ENCODE measurements at places on chromosomes 2 and 18.
A peak's percentile ranks its signal among the peaks of the same experiment; 100 is the strongest.

DNA sequence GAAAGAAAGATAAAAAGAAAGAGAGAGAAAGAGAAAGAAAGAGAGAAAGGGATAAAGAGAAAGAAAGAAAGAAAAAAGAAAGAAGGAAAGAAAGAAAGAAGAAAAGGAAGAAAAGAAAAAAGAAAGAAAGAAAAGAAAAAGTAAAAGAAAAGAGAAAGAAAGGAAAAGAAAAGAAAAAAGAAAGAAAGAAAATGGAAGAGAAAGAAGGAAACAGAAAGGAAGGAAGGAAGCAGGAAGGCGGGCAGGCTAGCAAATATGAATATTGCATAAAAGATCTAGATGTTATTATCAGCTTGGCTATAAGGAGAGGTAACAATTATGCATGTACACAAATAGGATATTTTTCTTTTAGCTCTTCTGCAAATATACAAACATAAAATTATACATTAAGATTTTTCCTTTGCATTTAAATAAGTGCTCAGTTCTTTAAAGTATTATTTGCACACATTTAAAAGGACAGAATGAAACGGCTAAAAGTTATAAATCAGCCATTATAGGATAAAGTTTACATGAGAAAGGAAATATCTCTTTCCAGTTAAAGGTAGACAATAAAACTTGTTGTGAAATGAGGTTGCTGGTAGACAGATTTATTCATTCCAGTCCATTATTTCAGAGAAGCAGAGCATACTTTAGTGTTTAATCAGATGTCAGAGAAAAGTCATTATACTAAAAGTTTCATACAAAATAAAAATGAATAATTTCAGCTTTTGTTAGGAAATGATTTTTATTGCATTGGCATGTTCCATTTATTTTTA, 511.4 kb downstream of the KCNJ3 start:
- no peak for DNase-seq

- DNase-seq: no peak
Measured at GRCh38 chr2:181553244-181553643, 96.1 kb downstream of the ITGA4 start.

DNA sequence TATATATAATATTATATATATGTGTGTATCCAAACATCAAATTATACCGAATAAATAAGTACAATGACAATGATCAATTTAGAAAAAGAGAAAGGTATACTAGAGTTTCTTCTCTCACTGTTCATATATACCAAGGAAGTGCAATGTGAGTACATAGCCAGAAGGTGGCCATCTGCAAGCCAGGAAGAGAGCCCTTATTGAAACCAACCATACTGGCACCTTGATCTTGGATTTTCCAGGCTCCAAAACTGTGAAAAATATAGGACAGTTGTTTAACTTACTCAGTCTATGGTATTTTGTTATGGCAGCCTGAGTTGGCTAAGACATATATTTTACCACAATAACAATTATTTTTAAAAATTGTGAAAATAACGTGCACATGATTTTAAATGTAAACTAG, 1490.2 kb upstream of the SLC39A10 start:
- DNase-seq: no peak

- DNase-seq: peak; percentile 17
Measured at GRCh38 chr18:62928326-62928725, 213.0 kb downstream of the PHLPP1 start.

DNA sequence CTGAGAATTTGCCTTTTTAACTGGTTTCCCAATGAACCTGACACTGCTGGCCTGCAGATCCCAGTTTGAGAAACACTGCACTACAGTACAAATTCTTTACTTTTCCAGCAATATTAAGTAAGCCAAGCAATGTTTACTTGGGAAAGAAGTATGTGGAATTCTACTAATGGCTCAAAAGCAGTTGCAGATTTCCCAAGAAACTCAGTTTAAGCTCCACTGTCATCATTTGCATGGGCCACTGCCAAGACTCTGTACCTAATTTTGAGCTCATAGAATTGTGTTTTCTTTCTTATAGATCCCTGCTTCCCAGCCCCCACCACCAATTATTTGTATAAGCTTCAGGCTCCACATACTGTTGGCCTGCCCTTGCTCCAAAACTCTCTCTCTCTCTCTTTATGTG, 676.1 kb downstream of the RNF144A start:
- no peak for DNase-seq

DNA sequence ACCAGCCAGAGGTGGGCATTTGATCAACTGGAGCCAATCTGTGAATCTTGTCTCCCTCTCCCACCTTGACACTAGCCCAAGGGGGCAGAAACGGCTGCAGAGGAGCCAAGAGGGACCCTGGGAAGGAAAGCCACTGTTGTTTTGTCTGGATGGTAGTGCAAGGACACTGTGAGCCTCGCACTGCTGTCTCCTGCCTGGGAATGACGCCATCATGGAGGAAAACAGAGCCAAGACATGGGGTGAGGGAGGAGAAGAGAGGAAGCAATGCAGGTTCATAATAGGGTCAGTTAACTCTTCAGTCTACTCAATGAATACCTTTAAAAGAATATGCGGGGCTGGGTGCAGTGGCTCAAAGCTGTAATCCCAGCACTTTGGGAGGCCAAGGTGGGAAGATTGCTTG, 231.1 kb upstream of the AGAP1 start:
- DNase-seq: no peak

DNA sequence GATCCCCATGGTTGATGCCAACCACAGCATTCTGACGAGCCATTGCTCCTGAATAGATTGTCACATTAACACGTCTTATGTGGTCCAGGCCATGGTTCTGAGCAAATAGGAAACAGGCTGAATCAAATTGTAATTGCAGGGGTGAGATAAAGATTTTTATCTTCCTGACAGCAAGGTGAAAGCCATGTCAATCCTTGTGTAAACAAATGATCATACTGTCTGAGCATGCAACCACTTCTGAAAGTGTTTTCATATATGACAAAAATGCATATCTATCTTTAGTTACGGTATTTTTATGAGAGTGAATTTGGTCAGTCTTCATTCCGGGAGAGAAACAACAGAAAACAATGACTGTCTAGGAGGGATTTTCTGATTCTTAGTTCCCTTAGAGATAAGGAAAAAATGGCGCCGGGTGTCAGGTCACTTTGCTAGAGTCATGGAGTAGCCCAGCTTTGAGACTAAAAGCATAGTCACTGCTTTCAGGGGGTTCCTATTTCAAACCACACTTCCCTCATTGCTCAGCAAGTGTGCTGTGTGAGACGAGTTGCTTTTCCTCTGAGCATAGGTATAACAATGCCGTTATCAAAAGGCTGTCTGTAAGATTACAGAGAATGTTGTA, 958.9 kb downstream of the DCDC2C start:
- no peak for DNase-seq

DNA sequence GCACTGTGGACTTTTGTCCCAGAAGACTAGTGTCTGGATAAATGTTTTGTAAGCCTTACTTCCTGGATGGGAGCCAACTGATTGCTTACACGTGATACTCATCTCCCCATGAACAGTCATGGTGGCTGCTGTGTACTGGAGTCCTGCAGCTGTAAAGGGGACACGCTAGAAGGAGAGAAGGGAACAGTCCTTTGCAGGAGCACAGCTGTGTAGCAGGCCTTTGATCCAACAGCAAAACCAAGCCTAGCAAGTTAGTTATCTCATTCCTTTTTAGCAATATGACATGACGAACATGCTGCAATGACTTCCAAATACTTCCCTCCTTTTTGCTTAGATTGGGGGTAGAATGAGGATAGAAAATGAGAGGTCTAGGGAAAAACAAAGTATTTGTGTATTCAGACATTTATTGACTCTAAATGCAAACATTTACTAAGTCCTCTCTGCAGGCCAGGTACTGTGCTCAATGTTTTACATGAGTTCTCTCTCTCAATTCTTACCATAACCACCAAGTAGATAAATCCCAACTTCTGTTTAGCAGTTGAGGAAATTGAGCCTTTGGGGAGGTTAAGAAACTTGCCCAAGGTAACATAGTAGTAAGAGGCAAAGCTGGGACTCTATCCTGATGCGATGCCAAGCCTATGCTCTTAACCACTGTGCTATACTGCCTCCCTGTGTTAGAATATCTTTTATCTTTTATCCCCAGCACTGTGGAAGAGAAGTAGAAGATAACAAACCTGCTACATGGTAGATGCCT, 55.4 kb upstream of the CD28 start:
- no peak for DNase-seq

GRCh38 chr18:49016648-49017539, 66.1 kb upstream of the SMAD7 start:
- peak; percentile 73 for DNase-seq

DNA sequence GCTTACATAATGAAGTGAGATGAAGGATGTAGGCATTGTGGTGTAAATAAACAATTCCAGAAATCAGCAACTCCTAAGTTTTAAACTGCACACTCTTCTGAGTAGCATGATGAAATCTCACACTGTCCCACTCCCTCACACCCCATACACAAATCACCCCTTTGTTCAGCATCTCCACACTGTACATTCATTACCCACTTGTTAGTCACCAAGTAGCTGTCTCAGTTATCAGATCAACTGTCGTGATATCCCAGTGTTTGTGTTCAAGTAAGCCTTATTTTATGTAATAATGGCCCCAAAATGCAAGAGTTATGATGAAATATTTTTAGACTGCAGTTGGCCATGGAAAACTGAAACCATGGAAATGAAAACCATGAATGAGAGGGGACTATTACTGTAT, 135.7 kb downstream of the GRB14 start:
- DNase-seq: no peak

- DNase-seq: no peak
Measured at GRCh38 chr18:4412286-4412685, 42.8 kb downstream of the DLGAP1 start.

GRCh38 chr2:85175369-85176299, 42.4 kb downstream of the TCF7L1 start:
- no peak for DNase-seq

DNA sequence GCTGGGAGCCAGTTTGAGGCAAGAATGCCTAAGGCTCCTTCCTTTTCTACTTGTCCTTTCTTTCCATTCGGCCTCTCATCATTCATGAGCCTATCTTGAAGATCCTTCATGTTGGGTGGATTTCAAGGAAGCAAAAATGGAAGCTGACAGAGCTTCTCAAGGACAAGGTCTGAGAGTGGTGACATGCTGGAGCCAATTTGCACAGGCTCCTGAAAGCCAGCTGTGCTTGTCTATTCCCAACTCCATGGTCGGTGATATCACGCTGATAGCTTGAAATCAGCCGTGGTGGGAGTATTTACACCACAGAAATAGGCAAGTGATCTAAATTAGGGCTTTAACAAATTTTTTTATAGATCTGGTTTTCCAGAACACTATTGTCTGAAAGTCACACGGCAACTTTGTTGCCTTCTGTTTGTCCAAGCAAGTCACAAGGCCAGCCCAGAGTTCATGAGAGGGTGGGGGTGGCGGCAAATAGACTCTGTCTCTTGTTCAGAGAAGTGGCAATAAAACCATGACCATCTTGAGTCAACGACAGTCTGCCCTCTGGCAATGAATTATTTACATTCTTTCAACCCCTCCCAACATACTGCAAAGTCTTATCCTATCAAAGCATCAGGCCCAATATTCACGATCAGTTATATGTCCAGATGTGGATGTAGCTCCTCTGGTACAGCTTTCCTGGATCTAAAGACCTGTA, 49.9 kb upstream of the SLC35F5 start:
- no peak for DNase-seq

DNA sequence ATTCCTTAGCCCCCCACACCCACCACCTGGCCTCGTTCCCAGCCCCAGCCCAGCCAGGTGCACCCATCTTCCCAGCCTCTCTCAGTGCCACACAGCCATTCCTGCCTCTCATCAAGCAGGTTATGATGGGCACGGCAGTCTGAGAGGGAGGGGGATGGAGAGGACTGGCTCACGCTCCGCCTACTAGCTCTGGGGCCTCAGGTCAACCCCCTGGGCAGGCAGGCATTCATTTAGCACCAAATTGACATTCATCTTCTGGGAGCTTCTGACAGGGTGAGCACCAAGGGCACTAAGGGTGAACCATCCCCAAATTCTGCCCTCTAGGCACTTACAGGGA, 66.2 kb upstream of the FOSL2 start:
- no peak for DNase-seq

- DNase-seq: no peak
Measured at GRCh38 chr2:23100406-23100805, 284.6 kb upstream of the KLHL29 start.

DNA sequence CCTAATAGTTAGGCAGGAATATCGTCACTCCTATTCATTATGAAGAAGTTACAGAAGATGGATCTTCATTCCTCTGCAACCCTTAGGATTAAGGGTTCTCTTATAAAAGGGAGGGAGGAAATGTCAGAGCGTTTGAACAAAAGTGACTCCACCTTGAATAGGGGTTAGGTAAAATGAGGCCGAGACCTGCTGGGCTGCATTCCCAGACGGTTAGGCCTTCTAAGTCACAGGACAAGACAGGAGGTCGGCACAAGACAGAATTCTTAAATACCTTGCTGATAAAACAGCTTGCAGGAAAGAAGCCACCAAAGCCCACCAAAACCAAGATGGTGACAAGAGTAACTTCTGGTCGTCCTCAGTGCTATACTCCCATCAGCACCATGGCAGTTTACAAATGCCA, 147.6 kb downstream of the CDCA7 start:
- no peak for DNase-seq

GRCh38 chr2:44768438-44769236, 172.9 kb upstream of the SIX3 start:
- no peak for DNase-seq

GRCh38 chr2:207390302-207391095, 139.3 kb upstream of the CREB1 start:
- DNase-seq: no peak

- DNase-seq: no peak
Measured at GRCh38 chr2:98058191-98058975, 28.6 kb upstream of the VWA3B start.

DNA sequence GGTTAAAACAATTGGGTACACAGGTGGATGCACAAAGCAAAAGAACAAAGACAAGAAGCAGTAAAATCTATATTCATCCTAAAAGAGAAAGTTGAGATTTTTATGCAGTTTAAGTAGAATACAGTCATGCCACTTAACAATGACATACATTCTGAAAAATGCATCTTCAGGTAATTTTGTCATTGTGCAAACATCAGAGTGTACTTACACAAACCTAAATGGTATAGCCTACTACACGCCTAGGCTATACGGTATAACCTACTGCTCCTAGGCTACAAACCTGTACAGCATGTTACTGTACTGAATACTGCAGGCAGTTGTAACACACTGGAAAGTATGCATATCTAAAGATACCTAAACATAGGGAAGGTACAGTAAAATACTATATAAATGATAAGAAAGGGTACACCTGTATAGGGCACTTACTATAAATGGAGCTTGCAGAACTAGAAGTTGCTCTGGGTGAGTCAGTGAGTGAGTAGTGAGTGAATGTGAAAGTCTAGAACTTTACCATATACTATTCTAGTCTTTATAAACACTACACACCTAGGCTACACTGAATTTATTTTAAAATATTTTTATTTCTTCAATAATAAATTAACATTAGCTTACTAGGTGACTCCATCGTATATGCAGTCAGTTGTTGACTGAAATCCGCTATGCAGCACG, 132.9 kb downstream of the BARD1 start:
- no peak for DNase-seq

- no peak for DNase-seq
Measured at GRCh38 chr2:160381425-160381951, 112.1 kb downstream of the RBMS1 start.

GRCh38 chr2:24809316-24810007, 16.2 kb downstream of the CENPO start:
- no peak for DNase-seq

- no peak for DNase-seq
Measured at GRCh38 chr18:58386780-58387179, 242.1 kb downstream of the ALPK2 start.

Data from GM04504 (cell line).